ENCODE measurements at places on chromosomes 3 and 15. TPM values are rescaled to one million over a fixed set of nuclear protein-coding genes. Genes with fewer than 3 reads are reported as not detected.

- peak; percentile 96 for DNase-seq
These were observed 136.7 kb upstream of the DAZL start for GRCh38 chr3:16741890-16742289.

GRCh38 chr15:35986191-35986721 lies 440.3 kb upstream of the DPH6 start:
- peak; percentile 3 for DNase-seq

DNA sequence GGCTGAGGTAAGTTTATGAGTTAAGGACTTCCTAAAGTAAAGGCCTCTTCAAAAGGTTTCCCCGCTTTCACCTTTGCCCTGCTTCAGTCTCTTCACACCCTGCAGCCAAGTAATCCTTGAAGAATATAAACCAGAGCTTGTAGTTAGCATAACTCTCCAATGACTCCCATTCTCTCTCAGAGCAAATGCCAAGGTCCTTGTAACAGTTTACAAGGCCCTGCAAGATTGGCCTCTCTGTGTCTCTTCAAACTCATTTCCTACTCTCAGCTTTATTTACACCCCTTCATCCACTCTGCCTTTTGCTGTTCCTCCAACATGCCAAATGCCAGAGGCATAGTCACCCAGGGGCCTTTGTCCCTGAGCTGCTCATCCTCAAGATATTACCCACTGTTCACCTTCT lies 60.5 kb upstream of the MME start:
- DNase-seq = no peak

GRCh38 chr3:73781541-73781940 lies 156.8 kb upstream of the PDZRN3 start:
- DNase-seq = peak; percentile 58

GRCh38 chr15:93861956-93862741 lies 369.2 kb upstream of the MCTP2 start:
- DNase-seq = no peak

The STAB1 gene
- under 0.01 TPM for total RNA-seq

Data from RPMI7951 (cell line).